Inflammatory macrophage treated with lipopolysaccharide for 1 hour (primary cell): ENCODE measurements at places on chromosomes 4 and X.

DNA sequence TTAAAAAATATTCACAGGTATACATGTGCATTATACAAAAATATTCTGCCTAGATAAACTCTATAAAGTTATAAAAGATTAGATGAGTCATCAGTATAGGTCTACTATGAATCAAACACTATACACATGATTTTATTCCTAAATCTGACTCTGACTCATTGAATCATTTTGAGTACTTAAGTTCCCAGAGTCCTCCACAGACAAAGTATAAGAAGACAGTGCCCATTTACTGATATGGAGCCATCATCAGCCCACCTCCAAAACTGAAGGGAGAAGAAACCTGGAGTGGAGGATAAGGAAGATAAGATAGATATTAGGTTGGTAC lies 28.7 kb upstream of the ANTXR2 start:
- no peak for DNase-seq

- DNase-seq, result no peak
These were observed 35.8 kb downstream of the AMELX start for GRCh38 chrX:11329021-11329420.

DNA sequence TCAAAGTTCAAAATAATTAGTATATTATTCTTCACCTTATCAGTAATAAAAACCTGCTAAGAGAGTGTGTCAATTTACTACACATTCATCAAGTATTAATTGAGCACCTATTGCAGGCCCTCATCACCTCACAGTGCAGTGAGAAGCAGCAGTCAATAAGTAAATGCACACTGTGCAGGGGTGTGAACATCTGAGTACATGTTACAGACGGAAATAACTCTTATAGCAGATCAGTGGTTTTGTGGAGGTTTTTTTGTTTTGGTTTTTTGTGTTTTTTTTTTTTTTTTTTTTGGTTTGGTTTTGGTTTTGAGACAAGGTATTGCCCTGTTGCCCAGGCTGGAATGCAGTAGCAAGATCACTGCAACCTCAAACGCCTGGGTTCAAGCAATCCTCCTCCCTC lies 20.3 kb downstream of the KLF3 start:
- DNase-seq, result no peak

- no peak for DNase-seq
These were observed 20.6 kb downstream of the ZNF721 start for GRCh38 chr4:478373-478772.

- peak; percentile 38 for DNase-seq
These were observed 24.7 kb upstream of the FRYL start for GRCh38 chr4:48804584-48805301.

GRCh38 chrX:105723966-105724735 lies 98.2 kb upstream of the NRK start:
- no peak for DNase-seq

GRCh38 chrX:23765868-23766267 lies 17.1 kb upstream of the SAT1 start:
- no peak for DNase-seq

GRCh38 chr4:6696611-6697010 lies 2.9 kb downstream of the S100P start:
- no peak for DNase-seq

- DNase-seq, result no peak
These were observed 209.2 kb downstream of the ADAM29 start for GRCh38 chr4:175127314-175127713.

DNA sequence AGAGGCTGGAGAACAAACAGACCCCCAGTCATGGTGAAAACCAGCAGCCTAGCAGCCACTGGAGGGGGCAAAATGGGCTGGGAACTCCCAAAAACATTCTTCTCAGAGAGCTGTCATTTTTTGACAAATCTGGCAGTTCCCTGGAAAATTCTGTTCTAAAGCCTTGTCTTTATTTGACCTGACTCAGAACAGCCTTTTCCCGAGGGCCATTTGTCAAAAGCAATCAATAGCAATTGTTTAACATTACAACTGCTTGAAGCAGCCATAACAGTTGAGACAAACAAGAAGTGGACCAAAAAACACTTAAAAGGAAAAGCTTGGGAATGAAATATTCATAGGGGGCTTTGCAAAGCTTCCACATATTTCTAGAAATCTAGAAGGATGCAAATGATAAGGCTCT lies 39.6 kb downstream of the SOWAHB start:
- no peak for DNase-seq

DNA sequence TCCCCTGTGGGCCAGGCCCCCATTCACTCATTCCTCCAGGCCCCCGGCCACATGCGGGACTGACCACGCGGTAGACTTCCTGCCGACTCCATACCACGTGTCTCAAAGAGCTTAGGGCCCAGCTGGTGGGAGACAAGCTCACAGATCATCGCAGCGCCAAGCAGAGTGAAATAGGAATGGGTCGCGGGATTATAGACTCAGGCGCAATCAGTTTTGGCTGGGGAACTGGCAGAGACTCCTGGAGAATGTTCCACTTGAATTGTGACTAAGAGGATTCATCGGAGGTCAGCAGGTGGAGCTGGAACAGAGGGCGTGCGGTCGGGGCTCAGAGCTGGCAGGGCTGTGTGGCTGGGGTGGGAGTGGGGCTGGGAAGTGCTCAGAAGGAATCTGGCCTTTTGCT lies 15.6 kb downstream of the ATP2B3 start:
- no peak for DNase-seq

GRCh38 chr4:73765296-73765695 lies 24.9 kb downstream of the CXCL8 start:
- no peak for DNase-seq

DNA sequence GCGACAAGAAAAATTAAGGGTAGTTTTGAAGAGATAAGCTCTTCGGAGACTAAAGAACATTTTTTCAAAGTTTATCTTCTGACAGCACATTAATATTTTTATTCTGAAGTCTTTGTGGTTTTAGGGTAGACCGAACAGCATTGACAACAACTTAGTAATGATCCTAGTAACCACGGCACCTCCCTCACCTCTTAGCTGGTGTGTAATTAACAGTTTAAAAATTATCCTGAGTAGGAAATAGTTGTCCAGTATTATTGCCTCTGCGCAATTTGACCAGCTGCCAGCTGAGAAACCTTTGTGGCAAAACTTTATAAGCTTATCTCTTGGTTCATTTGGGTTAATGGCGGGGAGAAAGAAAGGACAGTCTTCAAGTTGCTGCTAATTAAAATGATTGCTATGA lies 213.6 kb downstream of the CBLL2 start:
- DNase-seq, result no peak

- DNase-seq, result peak; percentile 40
These were observed 206.6 kb upstream of the GYPA start for GRCh38 chr4:144347121-144347520.

- no peak for DNase-seq
These were observed 598.3 kb downstream of the SPRY1 start for GRCh38 chr4:123994917-123995316.

DNA sequence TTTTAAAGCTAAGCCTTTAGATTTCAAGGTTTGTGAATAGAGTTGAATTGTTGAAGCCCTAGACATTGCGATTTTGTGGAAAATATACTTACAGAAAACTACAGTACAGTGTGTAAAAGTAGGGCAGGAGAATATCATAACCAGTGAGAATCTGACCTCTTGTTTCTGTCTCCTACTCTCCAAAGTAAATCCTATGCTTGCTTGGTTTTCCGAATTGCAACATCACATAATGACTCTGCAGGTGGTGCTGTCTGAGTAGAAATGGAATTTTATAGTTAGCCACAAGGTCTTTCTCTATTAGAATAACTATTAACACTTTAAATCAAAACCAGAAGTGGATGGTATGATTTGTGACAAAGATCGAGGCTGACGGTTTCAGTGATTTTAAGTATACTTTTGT lies 505.6 kb downstream of the RAPGEF2 start:
- no peak for DNase-seq

DNA sequence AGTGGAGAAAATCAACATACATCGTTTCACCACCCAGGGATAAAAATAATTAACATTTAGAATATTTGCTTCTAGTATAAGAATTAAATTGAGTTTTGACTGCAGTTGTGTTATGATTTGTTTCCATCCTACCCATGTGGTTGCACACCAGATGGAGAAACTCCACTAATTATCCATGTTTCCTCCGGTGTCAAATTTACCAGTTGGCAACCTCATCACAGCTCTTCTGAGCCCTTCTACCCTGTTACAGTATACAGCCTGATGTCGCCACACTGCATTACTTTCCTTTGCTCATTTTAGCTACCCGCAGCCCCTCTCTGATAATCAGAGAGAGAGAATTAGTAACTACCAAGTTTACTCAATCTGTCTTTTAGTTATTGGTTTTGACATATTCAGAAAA lies 411.2 kb downstream of the DTHD1 start:
- no peak for DNase-seq

DNA sequence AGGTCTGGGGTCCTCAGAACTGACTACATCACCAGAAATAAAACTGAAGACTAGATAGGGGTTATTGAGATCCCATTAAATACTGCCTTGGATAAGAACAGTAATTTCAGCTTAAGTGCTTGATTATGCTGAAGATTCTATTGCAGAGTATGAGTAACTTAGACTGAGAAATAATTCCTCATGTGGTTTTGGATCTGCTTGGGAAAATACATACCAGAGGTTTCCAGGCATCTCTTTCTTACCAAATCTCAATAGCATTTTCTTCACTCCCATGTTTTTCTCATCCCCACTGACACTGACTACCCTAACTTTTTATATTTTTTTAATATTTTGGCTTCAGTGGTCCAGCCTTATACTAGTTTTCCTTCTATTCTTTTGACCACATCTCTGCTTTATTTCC lies 92.0 kb upstream of the TEX13D start:
- DNase-seq, result no peak

GRCh38 chr4:28654618-28655017 lies 1794.0 kb downstream of the STIM2 start:
- DNase-seq, result no peak

GRCh38 chr4:87979810-87980209 lies 4.3 kb downstream of the SPP1 start:
- no peak for DNase-seq

GRCh38 chr4:154471526-154472331 lies 19.9 kb downstream of the DCHS2 start:
- no peak for DNase-seq

- DNase-seq, result no peak
These were observed 90.9 kb downstream of the HNRNPD start for GRCh38 chr4:82282875-82283274.

DNA sequence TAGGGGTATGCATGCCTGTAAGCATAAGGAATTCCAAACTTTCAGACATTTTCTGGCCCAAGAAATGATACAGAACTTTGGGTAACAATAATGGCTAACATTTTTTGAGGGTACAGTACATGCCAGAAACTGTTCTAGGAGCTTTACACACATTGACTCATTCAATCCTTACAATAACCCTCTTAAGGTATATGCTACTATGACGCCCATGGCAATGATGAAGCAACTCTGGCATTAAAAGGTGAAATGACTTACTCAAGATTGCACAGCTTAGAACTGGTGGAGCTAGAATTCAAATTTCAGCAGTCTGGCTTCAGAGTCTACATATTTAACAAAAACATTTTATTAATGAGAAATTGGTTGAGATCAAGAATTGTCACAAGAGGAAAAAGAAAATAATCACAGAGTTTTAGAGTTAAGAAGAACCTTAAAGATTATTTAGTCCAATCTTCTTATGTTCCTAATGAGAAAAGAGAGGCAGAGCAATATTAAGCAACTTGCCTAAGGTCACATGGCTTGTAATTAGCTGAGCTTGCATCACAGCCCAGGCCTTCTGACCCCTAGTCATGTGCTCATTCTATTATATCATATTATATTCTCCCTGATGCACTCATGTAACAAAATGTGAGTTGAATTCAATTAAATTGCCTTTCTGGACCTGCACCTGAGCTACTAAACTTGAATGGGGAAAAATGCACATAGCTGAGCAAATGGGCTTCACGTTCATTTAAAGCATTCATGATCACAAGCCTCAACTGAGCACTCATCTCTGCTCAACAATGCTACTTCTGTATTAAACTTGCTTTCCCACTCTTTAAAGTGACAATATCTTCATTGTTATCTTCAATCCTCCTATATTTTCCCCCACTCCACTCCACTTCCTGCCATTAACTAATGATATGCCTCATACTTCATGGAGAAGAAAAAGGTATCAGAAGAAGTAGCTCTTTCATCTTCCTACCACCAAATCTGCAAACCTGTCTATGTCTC lies 73.2 kb downstream of the ENOX2 start:
- no peak for DNase-seq

DNA sequence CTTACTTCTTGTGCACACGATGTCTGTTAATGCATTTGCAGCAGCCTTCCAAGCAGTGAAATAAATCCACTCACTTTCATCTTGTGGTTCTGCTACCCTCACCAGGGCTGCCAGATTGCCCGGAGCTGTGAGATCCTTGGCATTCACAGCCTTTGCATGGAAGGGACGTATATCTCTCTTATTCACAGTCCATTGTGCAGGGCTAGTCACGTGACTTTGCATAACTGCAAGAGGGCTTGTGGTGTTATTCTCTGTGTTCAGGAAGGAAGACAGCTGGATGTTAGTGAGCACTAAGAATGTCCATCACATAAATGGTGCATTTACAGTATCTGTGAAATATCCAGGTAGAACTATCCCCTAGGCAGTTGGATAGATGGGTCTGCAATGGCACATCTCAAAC lies 96.5 kb upstream of the BEND4 start:
- DNase-seq, result no peak

GRCh38 chr4:185881430-185881829 lies 69.4 kb upstream of the SORBS2 start:
- no peak for DNase-seq

DNA sequence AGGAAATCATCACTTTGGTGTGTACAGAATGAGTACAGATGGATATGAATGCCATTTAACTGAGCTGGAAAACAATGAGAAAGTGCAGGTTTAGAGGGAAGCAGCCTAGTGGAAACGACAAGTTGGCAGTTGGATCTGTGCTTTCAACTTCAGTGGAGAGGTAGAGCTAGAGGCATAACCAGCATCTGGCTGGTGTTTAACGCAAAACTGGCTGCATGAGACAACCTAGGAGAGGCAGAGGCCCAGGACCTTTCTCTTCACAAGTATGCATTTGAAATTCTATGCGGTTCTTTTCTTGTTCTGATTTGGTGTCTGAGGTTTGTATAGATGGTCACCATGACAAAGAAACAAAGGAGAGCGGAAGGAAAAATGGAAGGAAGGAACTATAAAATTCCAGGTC lies 63.1 kb downstream of the ANXA5 start:
- DNase-seq, result no peak

- DNase-seq, result no peak
These were observed 32.7 kb downstream of the BCORL1 start for GRCh38 chrX:130015181-130015580.

GRCh38 chrX:46588263-46588662 lies 14.7 kb downstream of the CHST7 start:
- no peak for DNase-seq

DNA sequence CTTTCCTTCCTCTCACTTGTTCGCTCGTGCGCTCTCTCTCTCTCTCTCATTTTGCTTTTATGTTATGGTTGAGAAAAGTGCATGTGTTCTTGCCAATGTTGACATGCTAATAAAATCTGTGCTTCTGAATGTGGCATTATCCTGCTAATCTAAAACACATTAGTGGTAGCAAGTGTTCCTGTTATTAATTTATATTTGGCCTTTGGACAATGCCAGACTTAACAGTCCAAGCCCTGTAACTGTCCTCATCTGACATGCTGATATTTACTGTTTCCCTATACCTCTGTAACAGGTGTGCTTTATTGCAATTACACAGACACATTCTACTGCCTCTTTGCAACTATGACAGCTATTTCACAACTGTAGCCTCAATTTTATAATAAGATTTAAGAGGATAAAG lies 2.7 kb downstream of the PPARGC1A start:
- no peak for DNase-seq
